Body of pancreas (tissue), 4 donors: ENCODE measurements at places on chromosomes 7 and 10. TPM values are rescaled to one million over a fixed set of nuclear protein-coding genes. Genes with fewer than 3 reads are reported as not detected.

- DNase-seq = no peak
These were observed 16.0 kb downstream of the WAC start for GRCh38 chr10:28548781-28549498.

- no peak for DNase-seq
These were observed 324.5 kb upstream of the KLF6 start for GRCh38 chr10:4109469-4109868.

VSTM4 gene
- total RNA-seq = 5.6 TPM

UPK3B gene
- 2.3 TPM for total RNA-seq

ANKRD1 gene
- total RNA-seq = 4.3 TPM
